ENCODE measurements at places on chromosomes 4 and X.

DNA sequence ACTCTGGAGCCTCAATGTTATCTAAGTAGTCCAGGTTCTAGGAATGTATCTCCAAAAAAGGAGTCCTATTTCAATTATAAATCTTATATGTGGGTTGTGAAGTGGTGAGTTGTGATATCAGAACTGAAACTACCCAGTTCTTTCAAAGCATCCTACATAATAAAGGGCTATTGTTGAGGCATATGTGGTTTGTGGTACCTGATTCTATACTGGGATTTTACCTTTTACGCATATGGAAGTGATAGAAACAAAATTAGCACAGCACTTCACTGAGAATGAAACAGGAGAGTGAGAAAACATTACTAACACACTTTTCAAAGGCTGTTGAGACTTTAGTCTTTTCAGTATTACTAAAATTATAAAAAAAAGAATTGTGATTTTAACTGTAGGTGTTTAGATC, 417.7 kb upstream of the GALNT7 start:
- DNase-seq = no peak

DNA sequence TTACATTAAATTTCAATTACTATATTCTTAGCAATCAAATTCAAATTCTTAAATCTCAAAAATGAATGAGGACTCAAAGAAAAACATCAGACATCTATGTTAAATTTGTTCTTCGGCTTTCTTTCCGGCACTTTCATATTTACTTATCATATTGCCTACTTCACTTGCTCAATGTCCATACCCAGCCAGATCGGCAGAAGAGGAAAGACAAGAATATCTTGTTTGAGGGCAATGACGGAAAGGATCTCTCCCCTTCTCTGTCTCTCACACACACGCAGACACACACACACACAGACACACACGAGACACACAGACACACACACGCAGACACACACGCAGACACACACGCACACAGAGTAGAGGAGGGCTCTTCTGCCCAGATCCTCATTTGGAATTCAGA, 13.2 kb upstream of the IRF2 start:
- no peak for DNase-seq

- no peak for DNase-seq
These were observed 19.7 kb upstream of the SOX3 start for GRCh38 chrX:140524556-140524955.

- peak; percentile 18 for DNase-seq
These were observed 224.0 kb upstream of the HHIP start for GRCh38 chr4:144421839-144422565.

GRCh38 chr4:145487631-145488030, 6.0 kb downstream of the SMAD1 start:
- no peak for DNase-seq

DNA sequence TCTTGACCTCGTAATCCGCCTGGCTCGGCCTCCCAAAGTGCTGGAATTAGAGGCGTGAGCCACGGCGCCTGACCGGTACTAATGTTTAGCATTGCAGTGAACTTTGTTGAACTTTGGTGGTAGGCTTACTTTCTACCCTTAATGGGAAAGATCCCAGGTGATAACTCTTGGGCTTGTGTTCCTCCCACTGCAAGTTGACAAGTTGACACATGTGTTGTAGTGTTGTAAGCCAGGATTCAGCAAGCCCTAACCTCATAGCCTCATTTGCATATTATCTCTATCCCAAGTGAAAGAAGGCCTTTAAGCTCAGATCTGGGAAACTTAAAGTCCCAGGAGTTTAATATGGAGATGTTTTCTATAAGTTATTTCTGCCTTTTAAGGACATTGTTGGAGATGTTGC, 80.0 kb upstream of the CLCN4 start:
- no peak for DNase-seq

DNA sequence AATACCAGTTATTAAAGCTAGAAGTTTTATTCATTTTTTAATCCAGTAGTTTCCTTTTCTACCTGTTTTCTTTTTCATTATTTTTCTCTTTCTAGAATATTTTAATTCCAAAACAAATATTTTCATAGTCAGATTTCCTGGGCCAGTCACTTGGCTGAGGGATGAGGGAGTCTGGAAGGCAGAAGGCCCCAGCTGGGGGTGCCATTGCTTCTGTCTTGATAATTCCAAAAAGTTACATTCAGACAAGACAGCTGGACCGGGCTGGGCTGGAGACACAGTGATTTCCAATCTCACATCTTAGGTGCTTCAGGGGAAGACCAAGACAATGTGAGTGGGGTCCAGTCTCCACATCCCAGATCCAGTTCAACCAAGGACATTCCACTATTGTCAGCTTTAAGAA, 263.5 kb downstream of the TMA16 start:
- no peak for DNase-seq

- DNase-seq = no peak
These were observed 24.8 kb upstream of the RNF4 start for GRCh38 chr4:2443956-2444740.

GRCh38 chr4:159395693-159396092, 292.8 kb downstream of the RAPGEF2 start:
- no peak for DNase-seq

DNA sequence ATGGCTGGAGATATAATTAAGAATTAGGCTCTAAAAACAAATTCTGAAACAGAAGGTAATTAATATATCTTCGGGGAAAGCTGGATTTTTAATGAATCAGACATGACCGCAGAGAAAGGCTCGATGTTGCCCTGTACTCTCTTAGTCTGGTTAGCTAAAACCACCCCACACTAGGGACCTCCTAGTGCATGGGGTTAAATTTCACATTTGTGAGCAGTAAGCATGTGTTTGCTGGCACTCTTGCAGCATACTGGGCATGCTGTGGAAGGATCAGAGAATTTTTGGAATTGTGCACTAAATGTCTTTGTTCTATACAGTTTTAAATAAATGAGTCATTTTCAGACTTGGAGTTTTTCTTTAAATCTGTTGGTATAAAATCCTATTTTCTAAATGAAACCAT, 475.6 kb upstream of the FTHL17 start:
- no peak for DNase-seq

DNA sequence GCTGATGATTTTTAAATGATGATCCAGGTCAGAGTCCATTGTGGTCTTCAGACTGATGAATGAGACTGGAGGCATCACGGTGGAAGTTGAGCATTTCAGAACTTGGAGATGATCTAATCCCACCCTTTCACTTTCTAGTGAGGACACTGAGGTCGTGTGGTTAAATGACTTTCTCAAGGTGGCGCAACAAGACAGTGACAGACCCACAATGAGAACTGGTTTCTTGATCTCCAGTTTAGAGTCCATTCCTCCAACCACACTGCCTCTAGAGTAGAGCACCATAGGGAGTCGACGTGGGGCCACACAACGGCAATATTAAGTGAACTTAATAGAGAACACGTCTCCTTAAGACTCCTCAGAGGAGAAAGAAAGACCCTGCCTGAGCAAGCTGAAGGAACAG, 381.0 kb downstream of the UNC5C start:
- no peak for DNase-seq

GRCh38 chr4:127634181-127634580, 1.4 kb downstream of the INTU start:
- no peak for DNase-seq

DNA sequence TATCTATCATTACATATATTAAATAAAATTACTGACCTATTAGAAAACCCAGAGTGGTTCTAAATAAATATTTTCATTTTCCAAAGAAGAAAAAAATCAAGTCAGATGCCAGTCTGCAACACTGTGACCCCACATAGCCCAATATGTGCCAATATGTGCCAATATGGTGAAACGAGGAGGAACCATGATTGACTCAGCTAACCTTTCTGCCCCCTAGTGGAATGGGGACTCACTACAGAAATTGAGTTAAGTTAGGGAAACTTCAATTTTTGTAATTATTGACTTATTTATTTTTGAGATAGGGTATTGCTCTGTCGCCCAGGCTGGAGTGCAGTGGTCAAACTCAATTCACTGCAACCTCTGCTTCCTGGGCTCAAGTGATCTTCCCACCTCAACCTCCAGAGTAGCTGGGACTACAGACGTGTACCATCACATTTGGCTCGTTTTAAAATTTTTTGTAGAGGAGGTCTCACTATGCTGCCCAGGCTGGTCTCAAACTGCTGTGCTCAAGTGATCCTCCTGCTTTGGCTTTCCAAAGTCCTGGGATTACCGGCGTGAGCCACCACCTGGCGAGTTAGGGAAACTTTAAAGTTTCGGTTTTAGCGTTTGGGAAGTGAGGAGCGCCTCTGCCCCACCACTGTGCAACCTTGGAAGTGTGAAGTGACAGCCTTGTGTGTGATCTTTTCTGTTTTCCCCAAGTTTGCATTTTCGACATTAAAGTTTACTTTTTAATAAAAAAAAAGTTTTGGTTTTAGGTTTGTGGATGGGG, 116.8 kb upstream of the SHISA3 start:
- peak; percentile 43 for DNase-seq

DNA sequence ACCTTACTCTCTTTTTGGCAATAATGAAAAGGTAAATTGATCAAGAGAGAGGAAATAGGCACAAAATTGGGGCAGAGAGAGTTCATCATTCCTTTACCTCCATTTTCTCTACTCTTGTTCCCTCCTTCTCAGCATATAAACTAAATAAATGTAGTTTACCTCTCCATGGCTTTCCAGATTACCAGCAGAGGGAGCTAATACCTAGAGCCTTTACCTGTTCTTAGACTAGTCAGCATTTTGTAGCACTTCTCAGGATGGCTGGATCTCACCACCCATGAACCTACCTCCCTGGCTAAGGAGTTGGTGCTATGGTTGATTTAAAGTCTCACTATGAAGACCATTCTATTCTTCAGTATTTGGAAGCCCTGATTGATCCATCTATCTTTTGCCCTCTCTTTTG, 15.7 kb downstream of the OFD1 start:
- DNase-seq = peak; percentile 14

GRCh38 chr4:47819178-47819577, 18.7 kb downstream of the CORIN start:
- no peak for DNase-seq

- no peak for DNase-seq
These were observed 252.3 kb upstream of the RASGEF1B start for GRCh38 chr4:81723927-81724587.

DNA sequence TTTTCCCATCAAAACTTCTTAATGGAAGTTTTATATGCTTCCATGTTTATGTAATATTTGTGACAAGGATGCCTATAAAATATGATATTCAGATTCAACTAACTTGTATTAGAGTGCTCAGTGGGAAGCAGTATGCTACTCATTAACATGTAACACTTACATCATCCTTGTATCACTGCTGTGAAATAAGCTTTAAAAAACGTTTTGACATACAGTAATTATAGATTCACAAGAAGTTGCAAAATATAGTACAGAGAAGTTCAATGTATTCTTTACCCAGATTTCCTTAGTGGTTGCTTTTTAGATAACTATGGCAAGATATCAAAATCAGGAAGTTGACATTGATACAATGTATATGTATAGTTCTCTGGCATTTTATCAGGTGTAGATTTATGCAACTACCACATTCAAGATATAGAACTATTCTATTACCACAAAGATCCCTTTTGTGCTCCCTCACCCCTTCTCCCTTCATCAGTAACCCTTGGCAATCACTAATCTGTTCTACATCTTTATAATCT, 56.3 kb downstream of the DTHD1 start:
- no peak for DNase-seq

DNA sequence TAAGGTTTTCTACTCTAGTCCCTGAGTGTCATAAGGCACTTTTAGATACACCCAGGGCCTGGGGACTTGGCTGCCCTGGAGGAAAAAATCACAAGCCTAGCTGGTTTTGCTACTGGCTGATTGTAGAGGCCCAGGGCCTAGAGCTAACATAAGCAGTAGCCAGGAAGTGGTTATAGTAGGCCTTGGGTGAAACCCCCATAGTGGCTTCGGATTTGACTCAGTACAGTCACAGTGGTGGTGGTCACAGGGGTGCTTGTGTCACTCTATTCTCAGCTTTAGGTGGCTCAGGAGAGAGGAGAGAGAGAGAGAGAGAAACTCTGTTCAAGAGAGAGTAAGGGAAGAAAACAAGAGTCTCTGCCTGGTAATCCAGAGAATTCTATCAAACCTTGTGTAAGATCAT, 194.5 kb upstream of the EDA2R start:
- DNase-seq = no peak

DNA sequence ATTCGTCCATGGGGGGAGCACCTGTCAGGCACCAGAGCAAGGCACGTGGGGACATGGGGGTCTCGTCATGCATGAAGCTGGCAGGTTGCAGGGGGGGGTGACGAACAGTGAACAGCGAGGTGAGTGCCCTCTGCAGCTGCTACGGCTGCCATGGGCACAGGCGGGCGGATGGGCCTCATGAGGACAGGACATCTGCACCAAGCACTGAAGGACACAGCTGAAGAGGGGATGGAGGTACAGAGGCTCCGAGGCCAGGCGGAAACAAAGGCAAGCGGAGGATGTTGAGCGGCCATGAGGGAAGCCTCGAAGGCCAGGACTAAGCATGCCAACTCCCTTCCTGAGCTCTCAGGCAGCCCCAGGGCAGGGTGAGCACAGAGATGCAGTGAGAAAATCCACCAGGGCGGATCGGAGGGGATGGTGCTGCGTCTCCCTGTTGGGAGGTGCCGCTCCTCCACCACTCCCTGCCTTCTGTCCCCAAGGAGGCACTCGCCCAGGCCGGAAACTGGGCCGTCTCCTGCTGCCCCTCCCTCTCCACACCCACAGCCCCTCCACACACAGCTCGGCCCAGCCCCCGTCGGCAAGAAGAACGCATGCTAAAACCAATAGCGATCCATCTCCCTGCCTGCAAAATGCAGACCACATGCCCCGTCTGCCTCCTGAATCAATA, 24.6 kb downstream of the ABLIM2 start:
- peak; percentile 67 for DNase-seq

DNA sequence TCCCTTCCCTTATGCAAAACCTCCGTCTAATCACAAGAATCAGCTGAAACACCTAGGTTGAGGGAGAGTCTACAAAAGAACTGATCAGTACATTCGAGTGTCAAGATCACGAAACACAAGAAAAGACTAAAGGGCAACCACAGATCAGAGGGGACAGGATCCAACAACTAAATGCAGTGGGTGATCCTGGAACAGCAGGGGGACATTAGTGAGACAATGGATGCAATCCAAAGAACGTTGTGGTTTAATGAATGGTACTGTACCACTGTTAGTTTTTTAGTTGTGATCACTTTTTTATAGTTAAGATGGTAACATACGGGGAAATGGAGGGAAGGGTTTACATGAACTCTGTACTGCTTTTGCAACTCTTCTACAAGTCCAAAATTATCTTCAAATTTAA, 79.2 kb downstream of the RELL1 start:
- DNase-seq = peak; percentile 35

DNA sequence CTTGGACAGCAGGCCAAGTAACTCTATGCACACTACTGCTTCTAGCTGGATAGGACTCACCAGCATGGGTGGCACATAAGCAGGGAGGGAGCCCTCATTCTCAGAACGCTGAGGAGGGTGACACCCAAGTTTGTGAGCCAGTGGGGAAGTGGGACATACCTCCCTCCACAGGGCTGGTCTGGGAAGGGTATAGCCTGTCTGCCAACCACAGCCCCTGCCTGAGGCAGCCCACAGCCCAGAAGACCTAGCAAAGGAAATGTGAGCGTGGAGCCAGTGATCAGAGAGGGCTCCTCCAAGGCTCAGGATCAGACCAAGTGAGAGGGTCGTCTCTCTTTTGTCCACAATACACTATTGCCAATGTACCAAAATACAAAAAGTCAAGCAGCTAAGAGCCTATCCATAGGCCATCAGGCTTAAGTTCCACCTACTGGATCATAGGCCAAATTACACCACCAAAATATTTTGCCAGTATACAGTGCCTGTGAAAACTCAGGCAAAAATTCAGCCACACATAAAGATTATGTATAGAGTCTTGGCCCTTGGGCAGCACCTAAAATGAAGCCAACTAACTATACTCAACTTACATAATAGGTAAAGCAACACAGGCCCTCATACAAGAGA, 1203.1 kb downstream of the PCDH18 start:
- DNase-seq = peak; percentile 8

GRCh38 chr4:117284736-117285135, 199.4 kb upstream of the TRAM1L1 start:
- DNase-seq = no peak
